Stimulated activated CD4-positive, alpha-beta T cell treated with anti-CD3 and anti-CD28 coated beads, Interleukin-15, amount 100 ng/mL, for 48 hours (primary cell): ENCODE measurements at places on chromosomes 6 and 20.

DNA sequence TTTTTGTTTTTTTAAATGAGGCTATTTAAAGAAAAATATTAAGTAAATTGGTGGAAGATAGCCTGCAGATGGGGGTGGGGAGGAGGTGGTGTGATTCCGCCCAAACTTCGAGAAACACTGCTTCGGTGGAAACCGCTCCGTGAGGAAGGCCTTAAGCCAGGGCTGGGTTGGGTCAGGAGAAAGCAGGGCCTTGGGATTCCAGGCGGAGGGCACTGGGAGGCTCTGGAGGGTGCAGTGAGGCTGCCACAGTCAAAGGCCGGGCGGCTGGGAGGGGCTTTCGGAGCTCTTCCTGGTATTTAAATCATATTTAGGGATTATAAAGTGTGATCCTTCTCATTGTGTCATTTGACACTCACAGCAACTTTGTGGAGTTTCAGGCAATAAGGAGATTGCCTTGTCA lies 22.2 kb upstream of the SCRT2 start:
- DNase-seq, result no peak

DNA sequence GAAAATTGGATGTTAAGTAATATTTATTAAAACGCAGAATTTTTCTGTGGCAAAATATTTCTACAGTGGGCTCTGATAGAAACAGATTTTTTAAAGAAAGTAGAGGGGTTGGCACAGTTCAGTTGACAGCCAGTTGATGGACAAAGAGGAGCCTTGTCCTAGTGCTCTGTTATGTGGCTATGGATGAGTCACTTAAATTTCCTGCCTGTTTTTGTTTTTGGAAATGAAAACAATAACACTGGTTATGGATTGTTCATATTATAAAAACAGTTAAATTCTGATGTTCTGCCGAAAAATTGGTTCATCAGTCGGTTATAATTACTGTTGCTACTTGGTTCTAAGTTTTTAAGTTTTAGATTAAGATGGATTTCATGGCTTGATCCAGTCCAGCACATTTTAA lies 42.8 kb downstream of the MYO6 start:
- DNase-seq, result no peak

GRCh38 chr6:42711930-42712329 lies 10.5 kb downstream of the PRPH2 start:
- no peak for DNase-seq

GRCh38 chr6:491233-491632 lies 99.7 kb downstream of the IRF4 start:
- DNase-seq, result no peak

- DNase-seq, result no peak
These were observed 59.3 kb downstream of the DLL1 start for GRCh38 chr6:170231293-170232185.

DNA sequence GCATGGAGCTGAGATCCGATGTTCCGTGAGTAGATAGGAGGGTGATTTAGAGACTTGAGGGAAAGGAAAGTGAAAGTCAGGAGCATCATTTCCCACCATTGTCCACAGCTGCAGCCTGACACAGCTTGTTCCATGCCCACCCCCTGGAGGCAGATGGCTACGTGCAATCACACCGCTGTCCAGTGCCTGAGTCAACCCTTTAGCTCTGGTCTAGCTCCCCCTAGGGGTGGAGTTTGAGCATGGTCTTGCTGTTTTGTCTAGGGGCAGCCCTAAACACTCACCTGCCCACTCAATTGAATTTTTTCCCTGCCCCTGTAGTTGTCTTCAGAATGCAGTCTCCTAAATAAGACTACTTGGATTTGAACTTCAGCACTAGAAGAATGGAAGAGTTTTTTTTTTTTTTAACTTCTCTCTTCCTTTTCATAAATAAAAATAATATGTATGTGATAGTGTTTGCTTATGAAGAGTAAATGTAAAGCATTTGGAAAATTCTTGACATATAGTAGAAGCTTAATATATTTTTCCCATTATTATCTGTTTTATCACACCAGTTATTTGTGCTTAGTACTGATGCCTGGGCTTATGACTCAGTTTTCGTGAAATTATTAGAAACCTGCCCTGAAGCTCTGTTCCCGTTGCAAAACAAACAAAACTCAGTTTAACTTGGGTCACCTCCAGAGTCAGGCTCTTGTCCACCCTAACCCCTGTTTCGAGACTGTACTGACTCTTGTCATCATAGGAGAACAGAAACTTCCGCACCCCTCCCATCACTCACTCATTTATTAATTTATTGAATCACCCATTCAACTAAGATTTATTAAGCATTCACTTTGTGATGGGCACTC lies 814.8 kb downstream of the MAFB start:
- no peak for DNase-seq

- no peak for DNase-seq
These were observed 11.5 kb upstream of the CST3 start for GRCh38 chr20:23649242-23649641.

- DNase-seq, result no peak
These were observed 64.9 kb upstream of the HMGCLL1 start for GRCh38 chr6:55643861-55644260.

- DNase-seq, result no peak
These were observed 73.2 kb downstream of the C6orf52 start for GRCh38 chr6:10621213-10621612.

- no peak for DNase-seq
These were observed 219.2 kb upstream of the ZFP64 start for GRCh38 chr20:52410731-52411234.

- no peak for DNase-seq
These were observed 110.3 kb downstream of the CDC5L start for GRCh38 chr6:44497807-44498206.

DNA sequence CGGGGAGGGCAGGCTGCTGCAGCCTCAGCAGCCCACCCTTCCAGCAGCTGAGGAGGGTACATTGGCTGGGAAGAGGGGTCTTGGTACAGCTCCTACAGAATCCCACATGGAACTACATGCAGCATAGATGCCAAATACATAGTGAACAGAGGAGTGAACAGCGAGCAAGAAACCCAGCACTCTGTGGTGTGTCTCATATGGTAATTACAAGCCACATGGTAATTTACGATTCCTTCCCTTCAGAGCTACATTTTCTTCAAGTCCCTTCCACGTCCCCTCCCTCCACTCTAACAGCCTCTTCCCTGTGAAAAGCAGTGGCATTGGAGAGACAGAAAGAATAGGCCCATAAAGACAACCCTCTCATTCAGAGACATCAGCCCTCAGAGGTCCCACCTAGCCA lies 167.7 kb downstream of the SYNDIG1 start:
- no peak for DNase-seq

DNA sequence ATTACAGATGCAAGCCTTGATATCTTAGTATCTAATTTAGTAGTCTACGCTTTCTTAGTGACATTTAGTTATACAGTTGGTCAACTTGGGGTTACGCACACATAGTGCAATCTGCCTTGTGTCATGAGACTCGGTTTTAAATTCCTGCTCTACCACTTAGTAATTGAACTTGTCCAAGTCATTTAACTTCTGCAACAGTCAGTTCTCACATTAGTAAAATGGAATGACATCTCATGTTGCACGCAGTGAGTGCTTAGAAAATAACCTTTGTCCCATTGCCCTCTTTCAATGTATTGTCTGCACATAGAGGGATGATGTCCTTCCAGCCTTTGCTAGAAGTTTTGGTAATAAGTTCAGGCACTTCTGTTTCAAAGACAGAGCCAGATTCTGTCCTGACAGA lies 48.6 kb downstream of the TMEM170B start:
- DNase-seq, result no peak

DNA sequence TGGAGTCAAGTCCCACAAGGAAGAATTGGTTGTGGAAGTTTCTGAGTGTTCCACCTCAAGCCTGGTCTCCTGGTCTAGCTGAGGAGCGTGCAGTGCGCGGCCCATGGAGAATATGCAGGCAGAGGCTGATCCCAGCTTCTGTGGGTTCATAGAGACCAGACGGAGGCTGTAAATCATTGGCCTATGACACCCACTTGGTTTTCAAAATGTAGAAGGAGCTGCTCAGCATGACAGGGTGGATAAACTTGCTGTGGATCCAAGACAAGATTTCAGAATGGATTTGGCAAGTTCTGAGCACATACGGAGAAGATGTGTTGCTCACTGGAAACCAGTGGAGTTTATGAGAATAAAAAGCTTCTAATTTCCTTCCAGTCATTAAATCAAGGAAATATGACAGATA lies 744 bp downstream of the KIF25 start:
- DNase-seq, result no peak

DNA sequence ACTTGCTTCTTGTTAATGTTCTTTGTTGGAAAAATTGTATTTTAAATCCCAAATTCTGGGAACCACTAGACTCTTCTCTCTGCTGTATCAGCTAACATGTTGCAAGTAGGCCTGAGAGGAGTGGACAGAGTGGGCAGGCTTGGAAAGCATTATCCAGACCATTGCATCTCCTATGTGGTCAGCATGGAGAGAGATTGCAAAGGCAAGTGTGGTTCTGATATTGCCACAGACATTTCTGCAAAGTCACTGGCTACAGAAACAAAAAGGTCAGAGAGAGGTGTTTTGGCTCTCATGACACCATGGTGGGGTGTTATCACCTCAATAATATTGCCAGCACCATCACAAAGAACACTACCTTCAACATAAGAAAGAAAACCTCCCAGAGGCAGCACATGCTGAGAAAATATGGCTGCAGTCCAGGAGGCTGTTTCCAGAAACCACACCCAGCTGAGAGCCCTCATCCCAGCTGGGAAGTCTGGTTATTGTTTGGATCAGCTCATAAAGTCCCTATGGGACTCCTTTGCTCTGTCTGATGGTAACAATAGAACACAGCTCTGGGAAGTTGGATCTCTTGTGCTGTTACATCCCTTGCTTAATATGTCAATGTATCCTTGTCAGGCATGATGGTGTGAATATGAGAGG lies 78.2 kb upstream of the TBX18 start:
- no peak for DNase-seq

GRCh38 chr20:57251344-57251743 lies 15.1 kb downstream of the BMP7 start:
- DNase-seq, result no peak

- no peak for DNase-seq
These were observed 381.8 kb downstream of the CDKAL1 start for GRCh38 chr6:20916086-20916485.
